Osteoblast (primary cell): ENCODE measurements at places on chromosomes 12 and 14.

- no peak for DNase-seq
These were observed 22.4 kb downstream of the DDX47 start for GRCh38 chr12:12835378-12836146.

GRCh38 chr14:57008534-57008933, 198.3 kb upstream of the OTX2 start:
- DNase-seq: no peak

DNA sequence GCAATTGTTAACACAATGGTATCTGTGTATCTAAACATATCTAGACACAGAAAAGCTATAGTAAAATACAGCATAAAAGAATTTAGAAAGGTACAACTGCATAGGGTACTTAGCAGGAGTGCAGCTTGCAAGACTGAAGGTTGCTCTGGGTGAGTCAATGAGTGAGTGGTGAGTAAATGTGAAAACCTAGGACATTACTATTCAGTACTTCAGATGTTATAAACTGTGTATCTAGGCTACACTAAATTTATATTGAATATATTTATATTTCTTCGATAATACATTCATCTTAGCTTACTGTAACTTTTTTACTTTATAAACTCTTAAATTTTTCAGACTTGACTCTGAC, 409.0 kb upstream of the DCN start:
- DNase-seq: no peak

DNA sequence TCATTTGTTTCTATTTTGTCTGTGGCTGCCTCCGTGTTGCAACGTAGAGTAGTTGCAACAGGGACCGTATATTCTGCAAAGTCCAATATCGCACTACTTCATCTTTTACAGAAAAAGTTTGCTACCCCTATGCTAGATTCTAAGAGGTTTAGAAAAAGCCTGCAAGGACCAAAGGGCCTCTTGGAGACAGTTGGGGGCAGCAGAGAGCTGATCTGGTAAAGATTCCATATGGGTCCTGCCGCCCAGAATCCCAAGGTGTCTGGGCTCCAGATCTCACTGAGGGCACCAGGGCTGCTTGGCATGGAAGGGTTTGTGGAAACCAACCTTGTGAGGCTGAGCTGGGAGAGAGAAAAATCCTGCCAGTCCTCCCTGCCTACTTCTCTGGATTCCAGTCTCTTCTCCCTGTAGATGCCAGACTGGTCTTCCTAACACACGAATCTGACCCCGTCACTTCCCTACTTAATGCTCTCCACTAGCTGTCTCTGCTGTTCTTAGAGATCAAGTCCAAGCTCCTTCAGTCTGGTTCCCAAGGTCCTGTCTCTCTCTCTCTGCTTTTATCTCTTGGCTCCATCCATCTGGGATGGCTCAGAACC, 74.6 kb downstream of the GLRX5 start:
- DNase-seq: peak; percentile 38

- no peak for DNase-seq
These were observed 162.3 kb downstream of the NDUFA12 start for GRCh38 chr12:94841177-94841576.

DNA sequence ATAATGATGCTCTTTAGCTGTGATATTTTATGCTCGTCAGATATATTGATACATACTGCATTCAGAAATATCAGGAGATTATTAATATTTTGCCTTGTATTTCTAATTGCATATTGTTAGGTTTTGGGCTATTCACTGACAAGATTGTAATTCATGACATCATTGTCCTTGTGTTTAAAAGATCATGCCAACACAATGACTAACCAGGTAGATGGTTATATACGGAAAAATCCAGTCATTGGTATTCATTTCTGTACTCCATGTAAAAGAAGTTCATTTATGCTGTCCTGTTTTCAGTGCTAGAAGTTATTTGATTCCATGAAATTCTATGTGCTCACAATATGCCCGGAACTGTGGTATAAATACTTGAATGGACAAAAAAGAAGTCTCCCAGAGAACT, 107.5 kb downstream of the KITLG start:
- DNase-seq: no peak

- DNase-seq: peak; percentile 75
These were observed 41.9 kb downstream of the VDR start for GRCh38 chr12:47862881-47863280.

DNA sequence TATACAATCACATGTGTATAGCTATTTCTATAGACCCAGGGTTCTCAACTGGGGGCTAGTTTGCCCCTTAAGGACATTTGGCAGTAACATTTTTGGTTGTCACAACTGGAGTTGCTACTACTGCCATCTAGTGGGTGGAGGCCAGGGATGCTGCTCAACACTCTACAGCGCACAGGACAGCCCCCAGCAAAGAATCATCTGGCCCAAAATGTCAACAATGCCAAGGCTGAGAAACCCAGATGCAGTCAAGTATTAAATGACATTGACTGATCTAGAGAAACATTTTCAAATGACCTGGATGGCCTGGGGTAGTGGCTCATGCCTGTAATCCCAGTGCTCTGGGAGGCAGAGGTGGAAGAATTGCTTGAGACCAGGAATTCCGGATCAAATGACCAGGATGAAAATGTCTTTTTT, 5.8 kb downstream of the WSB2 start:
- DNase-seq: no peak

GRCh38 chr14:45065540-45065939, 18.4 kb upstream of the PRPF39 start:
- no peak for DNase-seq

DNA sequence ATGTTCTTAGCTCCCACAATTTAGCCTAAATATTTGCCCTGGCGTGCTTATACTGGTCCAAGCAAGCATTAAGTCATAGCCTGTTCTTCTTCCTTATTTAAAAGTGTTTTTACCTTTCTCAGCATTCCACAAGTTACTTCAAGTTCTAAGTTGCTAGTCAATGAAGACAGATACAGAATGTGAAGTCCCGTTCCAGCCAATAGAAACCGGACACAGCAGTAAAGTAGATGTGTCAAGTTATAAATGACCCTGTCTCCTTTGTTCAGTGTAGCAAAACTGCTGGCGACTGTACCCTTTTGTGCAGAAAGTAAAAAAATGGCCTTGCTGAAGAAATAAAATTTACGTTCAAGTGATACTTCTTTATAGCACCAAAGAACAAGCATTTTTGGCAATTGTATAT, 3.9 kb downstream of the SNAPC1 start:
- DNase-seq: no peak

- no peak for DNase-seq
These were observed 121.9 kb downstream of the RFLNA start for GRCh38 chr12:124416516-124417395.

DNA sequence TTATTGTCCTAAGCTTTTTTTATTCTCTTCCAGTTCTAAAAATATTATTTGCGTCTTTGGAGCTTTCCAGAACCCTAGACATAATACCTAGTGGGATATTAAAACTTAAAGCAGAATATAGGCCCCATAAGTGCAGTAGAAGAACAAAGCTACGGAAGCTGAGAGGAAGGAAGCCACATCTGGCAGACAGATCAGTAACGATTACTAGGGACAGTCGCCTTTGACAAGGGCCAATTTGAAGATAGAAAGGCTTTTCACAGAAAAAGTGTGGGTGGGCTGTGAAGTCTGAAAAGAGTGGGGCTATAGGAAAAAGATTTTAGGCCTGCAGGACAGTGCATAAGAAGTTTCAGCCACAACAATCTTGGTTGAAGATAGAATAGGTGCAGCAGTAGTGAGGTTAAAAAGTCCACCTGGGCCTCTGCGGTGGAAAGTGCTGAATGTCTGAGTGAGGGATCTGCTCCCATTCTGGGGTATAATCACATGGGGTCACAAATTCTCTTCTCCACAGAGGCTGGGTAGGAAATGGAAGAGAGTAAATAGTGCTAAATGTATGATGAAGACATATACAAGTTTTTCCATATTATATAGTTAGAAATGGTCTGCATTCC, 114.5 kb downstream of the CMAS start:
- DNase-seq: no peak

DNA sequence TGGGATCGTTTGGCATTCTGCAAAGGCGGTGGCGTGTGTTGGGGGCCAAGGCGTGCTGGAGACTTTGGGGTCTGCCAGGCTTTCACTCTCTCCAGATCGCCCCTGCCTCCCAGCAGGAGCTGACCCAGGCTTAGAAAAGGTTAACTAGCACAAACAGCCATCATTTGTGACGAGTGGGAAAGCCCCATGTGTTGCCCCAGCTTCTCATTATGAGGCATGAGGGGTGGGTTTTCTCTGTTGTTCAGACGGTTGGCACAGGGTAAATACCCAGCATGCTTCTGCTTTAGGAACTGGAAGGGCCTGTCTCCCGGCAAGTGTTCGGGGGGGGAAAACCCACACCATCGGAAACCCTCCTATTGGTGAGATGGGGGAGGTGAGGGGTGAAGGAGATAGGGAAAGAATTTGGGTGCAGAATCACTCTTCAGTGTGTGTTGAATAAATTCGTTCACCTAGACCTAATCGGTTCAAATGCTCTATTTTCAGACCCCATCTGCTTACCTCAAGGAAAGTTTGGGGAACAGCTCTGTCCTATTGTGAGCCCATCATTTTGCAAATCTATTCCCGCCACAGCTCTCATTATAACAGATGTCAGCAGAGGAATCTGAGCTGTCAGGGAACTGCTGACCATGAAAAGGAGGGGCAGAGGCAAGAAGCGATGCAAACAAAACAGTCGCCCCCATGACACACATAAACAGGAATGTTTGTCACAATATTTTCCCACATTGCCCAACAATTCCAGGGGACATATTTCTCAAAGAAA, 34.7 kb upstream of the C12orf42 start:
- no peak for DNase-seq

DNA sequence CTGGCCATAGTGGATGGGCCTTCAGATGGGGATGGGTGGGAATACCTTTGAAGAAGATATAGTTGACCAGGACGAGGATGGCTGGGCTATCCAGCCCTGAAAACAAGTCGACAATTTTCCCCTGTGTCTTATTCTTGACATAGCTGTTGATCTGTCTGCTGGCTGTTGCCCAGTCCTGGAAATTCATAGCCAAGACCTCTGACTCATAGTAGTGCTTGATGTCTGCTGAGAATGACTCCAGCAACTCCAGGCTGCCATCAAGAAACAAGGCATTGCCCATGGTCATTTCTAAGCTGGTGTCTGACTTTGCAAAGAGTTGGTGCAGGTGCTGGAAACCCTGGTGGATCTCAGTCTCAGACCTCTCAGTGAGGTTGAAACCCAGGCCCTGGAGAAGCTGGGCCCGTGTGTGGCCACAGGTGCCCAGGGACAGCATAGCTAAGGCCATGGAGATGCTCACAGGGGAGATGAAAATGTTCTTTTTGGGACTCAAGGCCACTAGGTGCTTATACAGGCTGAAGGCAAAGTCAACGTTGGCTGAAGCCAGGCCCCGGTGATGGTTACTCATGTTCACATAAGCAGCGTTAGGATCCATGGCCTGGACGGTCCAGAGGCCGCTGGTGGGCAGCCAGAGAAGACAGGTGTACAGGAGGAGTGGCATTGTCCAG, 9.0 kb downstream of the SERPINA6 start:
- peak; percentile 81 for DNase-seq

- no peak for DNase-seq
These were observed 190.7 kb downstream of the EXOC5 start for GRCh38 chr14:57078054-57078453.

GRCh38 chr12:4288296-4289131, 15.0 kb downstream of the CCND2 start:
- no peak for DNase-seq

DNA sequence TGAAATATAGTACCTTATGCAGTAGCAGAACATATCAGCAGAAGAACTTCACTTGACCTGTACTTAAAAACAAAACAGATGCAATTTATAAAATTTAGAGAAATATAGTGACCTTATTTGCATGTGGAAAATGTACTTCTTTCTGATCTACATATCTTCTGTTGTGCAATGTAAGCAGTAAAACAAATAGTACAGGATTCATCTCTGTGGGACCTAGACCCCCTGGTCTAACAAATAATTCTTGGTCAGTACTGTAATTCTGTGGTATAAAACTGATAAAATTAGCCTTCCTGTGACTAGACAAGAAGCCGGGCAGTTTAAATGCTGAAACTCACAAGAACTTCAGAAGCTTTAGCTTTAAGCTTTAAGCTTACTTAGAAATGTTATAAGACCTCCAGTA, 21.6 kb downstream of the HIF1A start:
- no peak for DNase-seq

GRCh38 chr12:92570056-92570753, 132.6 kb upstream of the PLEKHG7 start:
- DNase-seq: no peak

DNA sequence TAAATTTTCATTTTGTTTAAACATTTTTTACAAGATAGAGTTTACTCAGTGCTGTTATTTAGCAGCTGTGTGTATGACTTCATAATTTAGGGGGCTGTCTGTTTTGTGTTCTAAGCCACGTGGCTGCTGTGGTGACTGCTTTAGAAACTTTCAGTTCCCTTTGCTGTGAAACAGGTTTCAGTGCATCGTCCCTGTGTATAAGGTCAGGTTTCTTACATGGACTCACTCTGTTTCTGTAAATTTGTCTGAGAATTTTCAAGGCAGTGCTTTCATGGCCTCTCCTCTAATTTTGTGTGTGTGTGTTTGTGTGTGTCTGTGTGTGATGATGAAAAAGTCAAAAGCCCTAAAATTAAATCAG, 32.4 kb downstream of the BICD1 start:
- no peak for DNase-seq

GRCh38 chr12:51403681-51404136, 12.5 kb upstream of the GALNT6 start:
- DNase-seq: no peak
